ENCODE measurements at places on chromosomes 4 and X.

DNA sequence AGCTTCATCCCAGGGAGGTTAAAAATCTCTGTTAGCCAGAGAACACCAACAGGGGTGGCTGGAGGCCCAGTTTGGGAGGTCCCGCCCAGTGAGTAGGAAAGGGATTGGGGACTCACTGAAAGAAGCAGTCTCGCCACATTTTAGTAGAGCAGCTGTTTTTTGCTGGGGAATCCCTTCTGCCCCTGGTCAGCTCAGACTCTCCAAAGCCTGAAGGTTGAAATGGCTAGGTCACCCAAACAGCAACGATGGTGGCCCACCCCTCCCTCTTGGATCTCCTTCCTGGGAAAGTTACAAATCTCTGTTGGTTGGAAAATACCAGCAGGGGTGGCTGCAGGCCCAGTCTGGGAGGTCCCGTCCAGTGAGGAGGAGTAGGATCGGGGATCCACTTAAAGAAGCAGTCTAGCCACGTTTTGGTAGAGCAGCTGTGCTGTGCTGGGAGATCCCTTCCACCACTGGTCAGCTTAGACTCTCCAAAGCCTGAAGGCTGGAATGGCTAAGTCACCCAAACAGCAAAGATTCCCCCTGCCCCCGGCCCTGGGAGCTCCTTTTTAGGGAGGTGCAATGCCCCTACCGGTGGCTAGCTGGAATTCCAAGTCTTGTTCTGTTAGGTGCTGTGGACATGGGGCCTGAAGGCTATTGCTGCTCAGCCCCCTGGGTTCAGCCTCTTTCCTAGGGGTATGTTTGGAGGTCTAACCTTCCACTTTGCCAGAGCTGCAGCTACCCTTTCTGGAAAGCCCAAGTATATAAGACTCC lies 40.0 kb upstream of the TEX13A start:
- DNase-seq: no peak

- DNase-seq: no peak
Measured at GRCh38 chr4:37735578-37735977, 49.4 kb upstream of the RELL1 start.

- no peak for DNase-seq
Measured at GRCh38 chr4:85430697-85431096, 44.3 kb upstream of the ARHGAP24 start.

GRCh38 chr4:115117651-115118050 lies 4.2 kb upstream of the NDST4 start:
- DNase-seq: no peak

DNA sequence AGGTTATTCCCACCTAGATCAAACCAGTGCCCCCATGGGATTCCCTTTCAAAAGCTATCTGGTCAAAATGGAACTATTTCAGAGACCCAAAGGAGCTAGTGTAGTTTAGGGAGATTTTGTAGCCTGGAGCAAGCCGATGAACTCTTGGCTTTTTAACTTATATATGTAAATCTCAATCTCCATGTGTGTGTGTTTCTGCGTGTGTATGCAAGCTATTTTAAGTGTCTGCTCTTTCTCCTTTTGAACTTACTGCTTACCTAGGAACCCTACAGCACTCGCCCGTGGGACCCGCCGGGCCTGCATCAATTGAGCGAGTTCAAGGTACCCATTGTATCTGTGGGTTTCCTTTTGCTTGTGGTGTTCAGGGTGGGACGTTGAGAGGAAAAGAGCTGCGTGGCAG lies 10.4 kb downstream of the CSTF2 start:
- DNase-seq: no peak

- no peak for DNase-seq
Measured at GRCh38 chr4:26298198-26298947, 22.4 kb upstream of the RBPJ start.

- DNase-seq: no peak
Measured at GRCh38 chr4:105472871-105473323, 965 bp downstream of the PPA2 start.

- DNase-seq: no peak
Measured at GRCh38 chrX:153181822-153182221, 2.7 kb downstream of the MAGEA1 start.

DNA sequence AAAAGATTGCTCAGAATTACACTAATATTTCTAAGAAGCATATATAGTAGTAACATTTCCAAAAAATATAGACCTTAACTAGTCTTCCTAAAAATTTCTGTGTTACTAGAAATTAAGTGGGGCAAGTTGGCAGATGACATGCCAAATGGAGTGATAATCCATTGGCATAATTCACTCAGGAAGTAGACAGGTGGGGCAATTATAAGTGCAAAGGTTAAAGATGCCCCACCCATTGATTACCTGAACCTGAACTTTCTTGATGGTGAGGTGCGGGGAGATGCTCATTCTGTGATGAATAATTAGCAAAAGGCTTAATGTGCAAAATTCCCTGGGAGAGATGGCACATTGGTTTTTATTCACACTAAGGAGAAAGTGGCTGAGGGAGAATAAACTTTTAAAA lies 145.8 kb upstream of the RASGEF1B start:
- no peak for DNase-seq

GRCh38 chr4:149512501-149512900 lies 303.1 kb downstream of the IQCM start:
- DNase-seq: no peak

- peak; percentile 45 for DNase-seq
Measured at GRCh38 chr4:111454961-111455360, 690.3 kb upstream of the FAM241A start.

DNA sequence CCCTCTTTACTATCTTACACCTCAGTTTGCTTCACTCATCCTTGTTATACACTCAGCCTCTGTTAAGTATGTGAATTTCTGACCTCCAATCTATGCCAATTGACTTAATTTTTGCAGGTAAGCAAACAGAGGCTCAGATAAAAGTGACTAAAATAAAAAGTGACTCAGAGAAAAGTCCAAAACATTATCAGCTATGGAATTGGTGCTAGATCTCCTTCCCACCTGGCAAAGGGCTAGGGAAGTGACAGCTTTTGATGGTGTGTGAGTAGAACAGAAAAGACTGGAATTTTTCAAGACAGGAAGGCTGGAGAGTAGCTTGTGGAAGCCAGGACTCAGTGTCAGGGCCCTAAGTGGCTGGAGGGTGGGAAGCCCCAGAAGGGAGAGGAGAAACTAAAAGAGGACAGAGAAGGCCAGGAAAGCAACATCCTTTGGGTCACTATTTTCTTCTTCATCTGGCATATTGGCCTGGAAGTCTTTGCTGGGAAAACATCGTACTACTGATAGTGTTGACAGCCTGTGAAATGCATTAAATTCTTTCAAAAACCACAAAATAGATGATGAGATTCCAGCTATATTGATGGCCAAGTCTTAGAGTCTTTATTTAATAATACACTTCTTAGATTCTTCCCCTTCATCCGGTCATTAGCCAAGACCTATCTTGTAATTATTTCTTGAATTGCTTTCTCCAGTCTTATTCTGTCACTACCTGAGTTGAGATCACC lies 392.8 kb downstream of the RAPGEF2 start:
- DNase-seq: no peak

- no peak for DNase-seq
Measured at GRCh38 chrX:123731258-123731986, 1.4 kb downstream of the THOC2 start.

DNA sequence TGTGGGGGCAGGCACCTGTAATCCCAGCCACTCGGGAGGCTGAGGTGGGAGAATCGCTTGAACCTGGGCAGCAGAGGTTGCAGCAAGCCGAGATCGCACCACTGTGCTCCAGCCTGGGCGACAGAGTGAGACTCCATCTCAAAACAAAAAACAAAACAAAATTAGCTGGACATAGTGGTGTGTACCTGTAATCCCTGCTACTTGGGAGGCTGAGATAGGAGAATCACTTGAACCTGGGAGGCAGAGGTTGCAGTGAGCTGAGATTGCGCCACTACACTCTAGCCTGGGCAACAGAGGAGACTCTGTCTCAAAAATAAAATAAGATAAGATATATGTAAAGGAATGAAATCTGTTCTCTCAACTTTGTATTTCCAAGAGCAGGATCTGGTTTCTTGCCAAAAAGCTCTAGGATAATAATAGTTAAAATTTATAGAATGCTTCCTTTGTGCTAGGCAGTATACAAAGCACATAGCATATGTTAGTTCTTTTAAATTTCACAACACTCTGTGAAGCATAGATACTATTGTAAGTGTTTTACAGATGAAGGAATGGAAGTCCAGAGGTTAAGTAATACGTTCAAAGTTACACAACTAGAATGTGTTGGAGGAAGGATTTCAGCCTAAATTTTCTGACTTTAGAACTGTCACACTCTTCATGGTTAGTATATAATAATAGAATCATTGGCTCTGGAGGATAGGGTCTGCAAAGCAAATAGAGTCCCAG lies 10.3 kb downstream of the MRPL1 start:
- DNase-seq: no peak

- no peak for DNase-seq
Measured at GRCh38 chrX:13518126-13518525, 51.3 kb upstream of the EGFL6 start.
